Peyer's patch (tissue), 4 donors: ENCODE measurements at places on chromosomes 5 and 9. TPM values are rescaled to one million over a fixed set of nuclear protein-coding genes. Genes with fewer than 3 reads are reported as not detected.

The PFDN1 gene
- total RNA-seq: 99.6 TPM

The TGFBI gene
- 25.3 TPM for total RNA-seq

The TAS2R1 gene
- not detected for total RNA-seq

DNA sequence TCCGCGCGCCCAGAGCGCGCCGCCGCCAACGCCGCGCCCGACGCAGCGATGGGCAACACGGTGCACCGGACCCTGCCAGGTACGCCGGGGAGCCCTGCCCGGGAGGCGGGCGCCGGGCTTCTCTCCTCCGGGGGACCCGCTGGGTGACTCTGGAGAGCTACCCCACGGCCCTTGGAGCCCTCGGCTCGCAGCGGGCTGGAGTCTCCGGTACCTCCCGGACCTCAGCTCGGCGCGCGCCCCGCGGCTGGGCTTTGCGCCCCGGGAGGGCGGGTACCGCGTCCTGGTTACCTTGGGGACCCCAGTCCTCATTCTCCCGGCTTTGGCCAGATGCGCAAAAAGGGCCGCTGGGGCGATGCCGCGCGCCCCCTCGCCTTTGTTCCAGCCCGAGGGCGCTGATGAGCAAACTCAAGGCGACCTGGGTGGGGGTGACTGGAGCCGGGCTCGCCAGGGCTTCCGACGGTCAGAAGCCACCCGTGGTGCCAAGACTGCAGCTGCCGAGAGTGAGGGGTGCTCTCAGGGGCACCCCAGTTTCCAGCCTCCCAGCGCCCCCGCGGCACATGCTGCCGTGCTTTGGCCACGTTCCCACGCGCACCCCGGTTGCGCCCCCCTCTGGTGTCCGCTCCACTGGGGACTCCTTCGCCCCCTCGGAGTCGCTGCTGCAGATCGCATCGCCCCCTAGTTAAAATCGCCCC is 442 bp downstream of the NEURL1B start:
- no peak for DNase-seq

DNA sequence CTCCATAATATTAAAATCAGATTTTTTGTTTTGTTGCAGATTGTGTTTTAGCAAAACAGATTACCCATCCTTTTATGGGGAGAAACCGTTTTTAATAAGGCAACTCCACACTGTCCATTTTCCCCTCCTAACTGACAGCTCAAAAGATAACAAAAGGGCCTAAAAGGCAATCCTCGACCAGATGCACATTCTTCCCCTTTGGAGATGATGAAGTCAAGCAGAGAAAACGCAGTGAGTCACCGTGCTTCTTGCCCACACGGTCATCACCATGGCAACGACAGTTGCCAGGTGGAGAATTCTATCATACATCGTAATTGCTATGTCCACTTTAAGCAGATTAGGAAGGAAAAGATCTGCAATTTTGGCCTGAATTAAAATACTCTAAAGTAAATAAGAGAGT is 96.4 kb downstream of the DIRAS2 start:
- DNase-seq: no peak

DNA sequence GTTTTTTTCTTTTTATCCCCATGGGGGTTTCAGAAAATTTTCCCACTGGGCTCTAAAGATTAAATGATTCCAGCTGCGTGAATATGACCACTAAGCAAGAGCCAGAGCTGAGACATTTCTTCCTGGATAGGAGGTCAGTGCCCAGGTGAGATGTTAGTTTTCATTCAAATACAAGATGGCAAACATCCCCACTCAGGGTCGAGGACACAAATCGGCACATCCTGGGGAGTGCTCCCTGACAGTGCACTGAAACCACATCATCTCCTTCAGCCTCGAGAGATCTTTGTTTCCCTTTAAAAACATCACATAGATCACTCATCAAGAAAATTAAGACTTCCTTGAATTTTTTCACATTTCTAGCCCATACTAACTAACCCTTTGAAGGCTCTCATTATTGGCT is 273.2 kb upstream of the PANK3 start:
- DNase-seq: no peak

GRCh38 chr5:100772006-100772405 is 131.1 kb downstream of the ST8SIA4 start:
- no peak for DNase-seq

GRCh38 chr5:38595132-38595745 is 38.8 kb upstream of the LIFR start:
- DNase-seq: no peak

DNA sequence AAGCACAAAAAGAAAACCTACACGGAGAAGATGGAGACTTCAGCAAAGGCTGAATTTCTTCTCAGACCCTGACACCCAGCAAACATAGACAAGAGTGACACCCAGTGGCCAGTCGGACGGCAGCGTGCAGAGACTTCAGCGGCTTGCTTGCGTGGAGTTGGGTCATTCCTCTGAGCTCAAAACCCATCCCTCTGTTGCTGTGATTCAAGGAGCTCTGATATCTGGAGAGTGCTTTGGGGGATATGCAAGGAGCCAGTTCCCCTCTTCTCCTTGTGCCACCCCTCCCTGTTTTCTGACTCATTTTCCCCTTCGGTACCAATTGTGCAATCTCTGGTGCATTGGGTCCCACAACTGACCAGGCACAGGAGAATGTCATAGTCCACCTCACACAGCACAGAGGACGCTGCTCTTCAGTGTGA is 27.5 kb downstream of the SH3TC2 start:
- DNase-seq: peak; percentile 87

DNA sequence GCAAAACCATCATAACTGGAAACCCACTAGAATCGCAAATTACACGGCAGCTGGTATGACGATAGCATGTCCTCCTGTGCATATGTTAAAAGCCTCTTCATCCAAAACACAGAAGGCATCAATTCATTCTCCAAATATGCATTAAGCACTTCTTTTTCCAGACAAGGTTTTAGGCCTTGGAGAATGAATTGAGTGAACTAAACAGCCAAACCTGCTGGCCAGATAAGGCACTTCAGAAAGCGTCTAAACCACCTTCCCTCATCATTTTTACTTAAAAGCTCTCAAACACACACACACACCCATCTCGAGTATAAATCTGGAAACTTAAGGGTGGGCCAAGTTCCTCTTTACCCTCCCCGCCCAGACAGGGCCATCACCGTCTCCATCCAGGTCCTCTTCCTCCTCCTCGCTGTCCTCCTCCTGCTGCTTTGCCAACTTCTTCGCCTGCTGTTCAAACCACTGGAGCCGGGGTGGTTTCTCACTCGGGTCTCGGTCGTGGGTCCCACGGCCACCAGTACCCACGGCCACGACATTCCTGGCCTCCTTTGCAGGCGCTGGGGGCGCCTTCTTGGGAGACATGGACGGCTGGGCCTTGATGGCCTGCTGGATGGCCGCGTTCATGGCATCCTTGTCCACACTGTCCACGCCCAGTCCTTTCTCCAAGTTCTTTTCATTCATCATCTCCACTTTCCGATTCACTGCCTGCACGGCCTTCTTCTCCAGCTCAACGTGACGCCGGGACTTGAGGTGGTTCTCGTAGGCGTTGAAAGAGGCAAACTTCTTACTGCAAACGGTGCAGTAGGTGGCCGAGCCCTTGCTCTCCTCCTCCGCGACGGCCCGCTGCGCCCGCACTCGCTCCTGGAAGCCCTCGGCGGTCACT is 696 bp downstream of the ZNF622 start:
- peak; percentile 49 for DNase-seq

The SPATA31D4 gene
- total RNA-seq: not detected

- DNase-seq: no peak
These were observed 12.5 kb upstream of the SGCD start for GRCh38 chr5:156314416-156314815.

- no peak for DNase-seq
These were observed 267.5 kb downstream of the ACTL7B start for GRCh38 chr9:108588246-108588645.

- DNase-seq: no peak
These were observed 66.5 kb downstream of the GALNT12 start for GRCh38 chr9:98873951-98874371.

DNA sequence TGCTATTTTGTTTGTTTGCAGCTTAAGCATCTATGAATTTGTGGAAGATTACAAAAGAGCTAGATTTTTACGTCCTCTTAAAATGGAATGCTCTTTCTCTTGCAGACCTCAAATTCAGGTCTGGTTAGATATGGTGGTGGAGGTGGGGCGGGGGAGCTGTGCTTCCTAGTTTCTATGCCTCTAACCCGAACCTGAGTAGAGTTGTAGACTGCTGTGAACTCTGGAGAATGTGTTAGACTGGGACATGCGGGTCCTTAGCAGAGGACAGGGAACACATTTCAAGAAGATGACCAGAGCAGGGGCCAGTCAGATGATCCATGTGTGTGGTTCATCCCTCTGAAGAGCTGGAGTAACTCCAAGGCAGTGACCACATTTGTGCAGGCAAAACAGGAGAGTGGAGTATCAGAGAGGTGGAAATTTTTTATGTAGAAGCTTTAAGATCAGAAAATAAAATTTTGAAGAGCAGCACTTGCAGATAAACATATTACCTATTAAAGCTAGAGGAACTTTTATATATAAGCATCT is 154.9 kb downstream of the FAM174A start:
- DNase-seq: no peak

The TNC gene
- 97.4 TPM for total RNA-seq

DNA sequence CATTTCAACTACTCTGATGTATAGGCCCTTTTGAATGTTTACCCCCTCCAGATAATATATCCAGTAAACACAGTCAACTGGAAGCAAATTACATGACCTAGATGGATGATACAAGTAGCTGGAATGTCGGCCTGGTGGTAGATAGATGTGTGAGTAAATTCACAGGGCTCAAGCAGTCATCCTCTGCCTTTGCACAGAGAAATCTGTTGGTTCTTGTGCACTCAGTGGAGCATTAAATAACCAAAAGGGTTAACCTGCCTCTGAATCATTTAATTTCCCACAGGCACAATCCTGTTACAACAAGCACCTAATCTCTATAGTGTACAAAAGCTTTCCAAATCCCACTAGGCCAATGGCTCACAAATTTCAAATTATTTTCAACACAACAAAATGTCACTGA is 668.3 kb downstream of the DNAH5 start:
- DNase-seq: no peak

- peak; percentile 91 for DNase-seq
These were observed at the start of gene RACK1 for GRCh38 chr5:181243564-181244343. RACK1 (minus strand) TSS chr5:181243906; CDS start chr5:181243800, 106 bp downstream.
